HTR-8/SVneo (cell line): ENCODE measurements at places on chromosomes 12 and 14.

DNA sequence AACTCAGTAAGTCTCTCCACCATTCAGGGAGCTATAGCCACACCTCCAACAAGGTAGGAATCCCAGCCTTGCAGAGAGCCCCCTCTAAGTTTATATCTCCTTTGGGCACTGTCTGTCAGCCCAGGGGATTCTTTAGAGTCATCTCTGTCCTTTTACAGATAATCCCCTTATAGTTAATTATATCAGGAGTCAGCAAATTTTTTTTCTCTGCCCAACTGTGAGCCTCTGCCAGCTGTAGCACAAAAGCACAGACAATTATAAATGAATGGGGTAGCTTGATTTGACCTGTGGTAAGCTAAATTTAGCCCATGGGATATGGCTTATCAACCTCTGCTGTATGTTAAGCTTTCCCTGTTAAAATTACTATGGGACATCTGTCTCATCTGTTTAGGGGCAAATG lies 8.3 kb downstream of the CEP128 start:
- DNase-seq = no peak

- DNase-seq = no peak
Measured at GRCh38 chr12:42571327-42572009, 18.1 kb downstream of the PRICKLE1 start.

DNA sequence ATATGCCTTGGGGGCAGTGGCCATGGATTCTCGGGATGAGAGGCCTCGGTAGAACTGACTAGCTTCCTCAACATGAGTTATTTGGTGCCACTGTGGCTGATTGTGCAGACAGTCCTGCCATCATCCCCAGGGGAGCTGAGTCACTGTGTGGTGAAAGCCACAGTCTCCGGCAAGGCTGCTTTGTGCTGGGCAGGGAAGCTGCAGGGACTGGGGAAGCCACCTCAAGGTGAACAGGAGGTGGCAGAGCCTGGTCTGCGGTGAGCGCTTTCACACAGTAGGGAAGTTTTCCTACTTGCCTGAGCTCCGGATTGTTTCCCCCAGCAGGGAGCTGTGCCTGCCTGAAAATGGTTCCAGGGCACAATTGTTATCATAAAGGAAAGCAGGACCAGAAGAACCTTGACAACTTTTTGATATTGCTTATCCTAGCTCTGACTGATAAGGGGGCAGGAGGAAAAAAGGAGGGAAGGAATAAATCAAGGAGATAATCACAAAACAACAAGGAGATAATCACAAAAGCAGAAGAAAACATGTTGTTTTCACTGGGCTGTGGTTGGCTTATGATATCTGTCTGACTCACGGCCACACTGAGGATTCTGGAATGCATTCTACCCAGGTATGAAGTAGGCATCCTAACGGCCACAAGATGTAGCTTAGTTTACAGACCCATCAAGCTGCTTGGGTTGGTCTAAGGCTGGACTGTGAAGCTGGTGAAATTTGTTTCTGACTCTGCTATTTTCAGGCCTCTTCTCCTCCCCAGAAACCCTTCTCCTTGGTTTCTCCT lies 32.2 kb upstream of the GNG2 start:
- DNase-seq = peak; percentile 41

- no peak for DNase-seq
Measured at GRCh38 chr14:104352493-104353220, 214.3 kb downstream of the KIF26A start.

DNA sequence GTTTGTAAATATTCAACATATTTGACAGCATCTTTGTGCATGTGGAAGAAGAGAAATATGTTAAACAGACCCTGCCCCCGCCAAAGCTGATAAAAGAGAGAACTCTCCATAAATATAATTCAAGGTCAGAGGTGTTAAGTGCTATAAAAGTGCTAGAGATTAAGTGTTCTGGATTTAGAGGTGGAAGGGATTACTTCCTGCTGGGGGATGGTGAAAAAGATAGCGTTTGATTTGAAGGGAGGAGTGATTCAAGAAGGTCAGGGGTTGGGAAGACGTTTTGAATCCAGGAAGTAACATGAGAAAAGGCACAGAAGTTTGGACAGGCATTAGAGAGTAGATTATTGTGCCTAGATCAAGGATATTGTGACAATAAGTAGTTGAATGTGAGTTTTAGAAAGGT lies 30.2 kb downstream of the RIC8B start:
- DNase-seq = no peak

DNA sequence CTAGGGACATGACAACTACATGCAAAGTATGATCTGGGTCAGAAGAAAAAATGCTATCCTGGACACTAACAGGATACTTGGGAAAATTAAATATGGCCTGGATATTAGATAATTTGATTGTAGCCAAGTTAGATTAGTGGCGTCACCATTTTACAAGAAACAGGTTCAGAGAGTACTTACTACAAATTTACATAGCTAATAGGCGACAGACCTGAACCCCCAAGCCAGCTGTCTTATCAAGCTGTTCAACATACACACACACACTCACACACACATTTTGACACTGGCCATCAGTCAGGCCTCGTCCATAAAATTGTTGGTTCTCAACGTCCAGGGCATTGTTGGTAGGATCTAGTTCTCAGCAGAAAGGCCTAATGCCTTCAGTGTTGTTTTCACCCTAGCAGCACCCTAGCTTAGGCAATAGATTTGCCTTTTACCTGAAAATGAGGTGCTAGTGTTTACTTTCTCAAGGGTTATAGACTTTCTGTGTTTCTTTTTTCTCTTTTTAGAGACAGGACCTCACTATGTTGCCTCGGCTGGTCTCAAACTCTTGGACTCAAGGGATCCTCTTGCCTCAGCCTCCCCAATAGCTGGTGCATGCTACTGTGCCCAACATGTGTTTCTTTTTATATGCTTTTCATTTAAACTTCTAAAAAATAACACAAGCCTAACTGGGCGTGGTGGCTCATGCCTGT lies 3.3 kb upstream of the C14orf93 start:
- no peak for DNase-seq

GRCh38 chr12:110269622-110270124 lies 11.4 kb upstream of the ATP2A2 start:
- peak; percentile 81 for DNase-seq

- DNase-seq = no peak
Measured at GRCh38 chr14:88553886-88554456, 836 bp downstream of the PTPN21 start.

DNA sequence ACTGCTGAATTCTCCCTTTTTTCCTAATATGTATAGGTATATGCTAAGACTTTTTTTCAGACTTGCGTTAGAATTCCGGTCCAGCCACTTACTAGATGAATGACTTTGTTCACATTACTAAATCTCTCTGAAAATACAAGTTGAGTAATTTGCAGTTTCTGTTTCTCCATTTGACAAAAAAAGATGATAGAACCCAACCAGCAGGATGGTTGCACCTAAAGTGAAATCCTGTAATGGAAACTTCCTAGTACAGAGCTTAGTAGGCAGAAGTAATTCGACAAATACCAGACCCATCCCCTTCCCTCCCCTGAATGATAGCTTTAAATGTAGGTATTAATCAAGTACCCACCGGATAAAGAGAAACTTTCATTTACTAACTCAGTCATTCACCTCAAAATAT lies 113.6 kb upstream of the RAP1B start:
- DNase-seq = no peak

DNA sequence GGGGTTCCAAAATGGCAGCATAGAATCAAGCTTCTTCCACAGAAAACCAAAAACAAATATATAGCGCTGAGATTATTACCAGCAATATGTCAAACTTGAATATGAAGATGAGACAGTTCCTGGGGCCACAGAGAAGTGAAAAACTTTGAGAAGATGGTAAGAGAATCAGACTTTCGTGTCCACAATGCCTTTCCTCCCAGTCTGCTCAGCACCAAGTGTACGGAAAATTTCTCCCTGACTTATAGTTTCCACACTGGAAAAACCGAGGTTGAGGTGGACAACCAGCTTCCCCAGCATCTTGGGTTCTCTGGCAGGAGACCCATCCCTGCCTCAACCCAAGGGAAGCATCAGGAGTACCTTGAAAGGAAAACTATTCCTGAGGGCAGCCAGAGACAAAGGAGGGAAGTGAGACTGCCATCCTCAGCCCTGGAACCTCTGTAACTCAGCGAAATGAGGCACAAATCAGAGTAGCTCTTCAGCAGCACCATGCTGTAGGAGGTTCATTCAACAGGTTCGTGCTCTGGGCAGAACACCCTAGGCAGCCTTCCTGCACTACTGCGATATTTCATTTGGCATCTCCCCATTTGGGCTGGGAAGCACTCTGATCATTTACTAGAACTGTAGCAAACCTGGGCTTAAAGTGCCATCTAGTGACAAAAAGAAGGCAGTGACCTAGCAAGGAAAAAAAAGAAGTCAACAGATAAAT lies 52.4 kb upstream of the CAPRIN2 start:
- peak; percentile 57 for DNase-seq

GRCh38 chr14:58813745-58814144 lies 176.0 kb downstream of the DACT1 start:
- no peak for DNase-seq

GRCh38 chr12:3684449-3685051 lies 68.4 kb downstream of the CRACR2A start:
- DNase-seq = no peak

DNA sequence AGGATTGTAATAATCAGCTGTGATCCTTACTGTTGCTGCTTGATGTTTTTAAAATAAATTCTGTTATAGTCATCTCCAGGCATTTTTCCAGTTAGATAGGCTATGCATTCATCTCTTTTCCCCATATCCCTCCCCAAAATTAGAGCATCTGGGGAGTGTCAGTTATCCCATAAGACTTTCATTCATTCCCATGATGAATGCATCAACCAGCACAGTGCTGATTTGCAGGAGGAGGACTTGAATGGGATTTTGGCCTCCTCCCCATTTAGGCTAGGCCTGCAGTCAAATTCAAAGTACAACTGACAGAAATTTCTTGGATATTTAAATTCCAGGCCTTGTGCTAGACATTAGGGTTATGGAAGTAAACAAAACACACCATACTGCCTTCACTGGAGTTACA lies 99.8 kb downstream of the AEBP2 start:
- no peak for DNase-seq

DNA sequence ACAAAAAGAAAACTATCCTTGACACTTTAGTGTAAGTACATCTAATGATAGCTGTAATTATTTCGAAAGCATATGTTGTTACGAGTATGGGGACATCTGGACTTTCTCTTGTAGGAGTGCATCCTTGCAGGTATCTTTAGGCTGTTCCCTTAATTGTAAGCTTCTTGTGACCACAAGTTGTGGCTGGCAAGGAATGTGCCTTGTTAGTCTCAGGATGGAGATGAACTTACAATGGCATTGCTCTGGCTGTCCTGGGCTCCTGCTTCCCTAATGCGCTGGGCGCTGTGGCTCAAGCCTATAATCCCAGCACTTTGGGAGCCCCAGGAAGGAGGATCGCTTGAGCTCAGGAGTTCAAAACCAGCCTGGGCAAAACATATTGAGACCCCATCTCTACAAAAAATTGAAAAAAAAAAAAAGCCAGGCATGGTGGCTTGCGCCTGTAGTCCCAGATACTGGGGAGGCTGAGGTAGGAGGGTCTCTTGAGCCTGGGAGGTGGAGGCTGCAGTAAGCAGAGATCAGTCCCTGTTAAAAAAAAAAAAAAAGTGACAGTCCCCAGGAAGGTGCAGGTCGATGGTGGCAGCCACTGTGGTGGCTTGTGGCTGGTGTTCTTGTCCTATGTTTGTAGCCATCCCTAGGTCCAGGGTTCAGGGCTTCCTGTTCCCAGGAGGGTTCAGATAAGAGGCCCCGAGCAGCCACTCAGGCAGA lies 23.7 kb upstream of the PPP1R13B start:
- DNase-seq = no peak

- no peak for DNase-seq
Measured at GRCh38 chr12:6471989-6472360, 1.5 kb upstream of the VAMP1 start.

GRCh38 chr12:45674181-45674977 lies 55.1 kb upstream of the ARID2 start:
- DNase-seq = peak; percentile 45

DNA sequence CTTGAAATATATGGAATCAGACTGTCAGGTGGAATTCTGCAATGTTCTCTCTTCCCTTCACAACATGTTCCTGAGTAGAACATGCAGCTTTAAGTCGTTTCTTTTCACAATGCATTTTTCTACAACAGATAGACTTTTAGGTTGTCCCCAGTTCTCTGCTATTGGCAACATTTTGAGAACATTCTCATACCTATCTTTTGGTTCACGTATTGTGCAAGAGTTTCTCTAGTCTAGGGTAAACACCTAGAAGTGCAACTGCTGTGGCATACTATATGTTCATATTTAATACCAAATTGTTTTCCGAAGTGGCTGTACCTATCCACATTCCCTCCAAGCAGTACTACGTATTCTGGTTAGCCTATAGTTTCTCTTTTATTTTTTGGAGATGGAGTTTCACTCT lies 32.1 kb downstream of the PPTC7 start:
- DNase-seq = no peak

GRCh38 chr14:99597911-99598600 lies 6.0 kb downstream of the CCDC85C start:
- no peak for DNase-seq

- no peak for DNase-seq
Measured at GRCh38 chr12:42910656-42911055, 321.1 kb upstream of the PRICKLE1 start.

GRCh38 chr12:100646896-100647295 lies 73.4 kb downstream of the GAS2L3 start:
- no peak for DNase-seq

DNA sequence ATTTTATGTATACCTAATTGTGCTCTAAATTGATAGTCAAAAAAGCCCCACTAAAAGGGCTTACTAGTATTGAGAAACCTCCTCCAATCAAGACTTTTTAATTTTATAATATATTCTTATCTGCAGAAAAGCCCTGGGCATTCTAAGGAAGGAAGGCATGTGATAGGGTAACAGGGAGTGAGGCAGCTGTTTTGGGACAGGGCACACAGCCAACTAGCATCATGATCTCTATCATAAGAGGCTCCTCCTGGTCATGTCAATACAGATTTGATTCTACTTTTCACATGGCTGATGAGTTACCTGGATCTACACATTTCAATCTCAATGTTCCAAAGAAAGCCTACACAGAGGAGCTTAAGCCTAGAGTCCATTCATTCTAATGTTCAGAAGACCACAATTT lies 9.1 kb downstream of the ADAM20 start:
- DNase-seq = no peak

GRCh38 chr14:99515301-99516155 lies 34.3 kb downstream of the CCNK start:
- DNase-seq = no peak

GRCh38 chr14:74980398-74980730 lies 22.4 kb upstream of the EIF2B2 start:
- no peak for DNase-seq

DNA sequence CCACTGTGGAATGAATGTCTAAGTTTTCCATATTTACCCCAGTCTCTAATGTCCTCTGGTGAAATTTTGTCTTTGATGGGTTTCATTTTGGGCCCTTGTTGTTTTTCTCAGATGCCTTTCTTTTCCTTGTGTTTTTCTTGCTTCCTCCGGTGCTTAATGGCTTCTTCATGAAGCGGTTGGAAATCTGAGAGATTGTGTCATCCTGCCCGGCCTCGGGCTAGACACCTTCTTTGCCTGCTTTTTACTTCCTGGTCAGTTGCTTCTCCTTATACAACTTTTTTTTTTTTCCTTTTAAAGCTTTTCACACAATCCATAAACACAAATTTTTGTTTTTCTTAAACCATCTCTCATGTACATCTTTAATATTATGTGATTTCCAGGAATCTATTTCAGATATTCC lies 7.1 kb downstream of the ETV6 start:
- no peak for DNase-seq

- no peak for DNase-seq
Measured at GRCh38 chr14:98952593-98953350, 319.2 kb downstream of the BCL11B start.

- DNase-seq = no peak
Measured at GRCh38 chr12:107284692-107285091, 191.3 kb upstream of the CRY1 start.

GRCh38 chr12:131093971-131094830 lies 140.5 kb downstream of the ADGRD1 start:
- DNase-seq = no peak
